ENCODE measurements at places on chromosomes 7 and 10.

GRCh38 chr7:151491859-151492258, 27.8 kb downstream of the RHEB start:
- peak; percentile 92 for DNase-seq

DNA sequence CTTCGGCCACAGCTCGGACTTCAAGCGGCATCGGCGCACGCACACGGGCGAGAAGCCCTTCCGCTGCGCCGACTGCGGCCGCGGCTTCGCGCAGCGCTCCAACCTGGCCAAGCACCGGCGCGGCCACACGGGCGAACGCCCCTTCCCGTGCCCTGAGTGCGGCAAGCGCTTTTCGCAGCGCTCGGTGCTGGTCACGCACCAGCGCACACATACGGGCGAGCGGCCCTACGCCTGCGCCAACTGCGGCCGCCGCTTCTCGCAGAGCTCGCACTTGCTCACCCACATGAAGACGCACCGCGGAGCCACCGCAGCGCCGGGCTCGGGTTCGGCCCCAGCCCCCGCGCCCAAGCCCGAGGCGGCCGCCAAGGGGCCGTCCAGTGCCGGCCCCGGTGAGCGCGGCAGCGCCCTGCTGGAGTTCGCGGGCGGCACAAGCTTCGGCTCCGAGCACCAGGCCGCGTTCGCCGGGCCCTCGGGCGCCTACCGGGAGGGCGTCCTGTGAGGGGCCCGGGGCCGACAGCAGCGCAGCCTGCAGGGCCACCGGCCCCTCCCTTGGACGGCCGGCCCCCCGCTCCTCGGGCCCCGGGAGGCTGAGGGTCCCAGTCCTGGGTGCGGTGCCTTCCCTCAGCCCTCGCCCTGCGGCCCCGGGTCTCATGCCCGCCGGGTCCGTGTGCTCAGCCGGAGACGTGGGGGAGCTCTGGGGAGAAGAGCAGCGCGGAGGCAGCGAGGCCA, 17.2 kb downstream of the ZNF316 start:
- no peak for DNase-seq

DNA sequence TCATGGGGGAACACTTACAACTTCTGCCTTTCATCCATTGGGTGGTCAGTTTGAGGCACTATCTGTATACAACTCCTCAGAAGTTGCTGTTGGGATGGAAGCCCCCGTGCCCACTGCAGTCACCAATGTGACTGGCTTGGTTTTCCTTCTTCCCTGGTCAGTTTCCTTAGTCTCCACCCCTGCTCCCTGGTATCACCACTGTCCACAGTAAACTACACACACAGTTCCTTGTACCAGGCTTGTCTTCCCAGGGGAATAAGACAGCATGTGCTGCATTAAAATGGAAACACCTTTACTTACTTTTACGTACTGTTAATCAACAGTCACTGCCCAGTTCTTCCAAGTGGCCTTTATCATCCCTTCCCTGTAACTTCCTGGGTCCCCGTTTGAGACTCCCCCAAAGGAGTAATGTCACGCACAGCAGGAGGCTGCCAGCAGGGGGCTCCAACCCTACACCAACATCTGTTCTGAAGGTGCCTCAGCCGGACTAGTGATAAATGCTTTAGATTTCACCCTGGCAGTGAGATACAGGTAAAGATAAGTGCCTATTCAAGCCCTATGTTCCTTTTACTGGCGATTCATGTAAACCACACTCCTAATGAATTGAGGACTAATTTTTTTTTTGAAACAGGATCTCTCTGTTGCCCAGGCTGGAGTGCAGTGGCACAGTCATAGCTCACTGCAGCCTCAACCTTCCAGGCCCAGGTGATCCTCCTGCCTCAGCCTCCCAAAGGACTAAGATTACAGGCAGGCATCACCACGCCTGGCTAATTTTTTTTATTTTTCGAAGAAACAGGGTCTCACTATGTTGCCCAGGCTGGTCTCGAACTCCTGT, 45.3 kb upstream of the PIK3AP1 start:
- peak; percentile 59 for DNase-seq

- DNase-seq = no peak
Observed at GRCh38 chr10:12561720-12562119, 212.4 kb downstream of the CAMK1D start.

DNA sequence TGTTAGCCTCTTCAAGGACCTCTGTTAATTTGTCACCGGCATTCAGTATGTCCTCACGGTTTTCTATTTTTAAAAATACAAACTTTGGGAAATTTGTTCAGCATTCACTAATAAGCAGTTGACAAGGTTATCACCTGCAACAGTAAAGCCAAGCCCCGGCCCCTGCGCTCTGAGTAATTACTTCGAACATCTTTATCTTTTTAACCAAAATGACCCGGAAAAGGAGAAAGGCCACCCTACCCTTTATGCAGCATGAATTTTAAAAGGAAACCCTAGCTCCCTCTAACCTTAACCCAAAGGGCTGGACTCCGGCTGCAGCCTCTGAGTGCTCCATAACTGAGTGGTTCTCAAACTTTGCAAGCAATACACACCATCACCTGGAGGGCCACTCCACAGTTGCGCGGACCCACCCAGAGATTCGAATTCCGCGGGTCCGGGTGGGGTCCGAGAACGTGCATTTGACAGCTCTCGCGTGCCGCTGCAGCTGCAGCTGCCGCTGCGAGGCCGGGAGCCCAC, 940 bp downstream of the NSMCE4A start:
- DNase-seq = no peak

DNA sequence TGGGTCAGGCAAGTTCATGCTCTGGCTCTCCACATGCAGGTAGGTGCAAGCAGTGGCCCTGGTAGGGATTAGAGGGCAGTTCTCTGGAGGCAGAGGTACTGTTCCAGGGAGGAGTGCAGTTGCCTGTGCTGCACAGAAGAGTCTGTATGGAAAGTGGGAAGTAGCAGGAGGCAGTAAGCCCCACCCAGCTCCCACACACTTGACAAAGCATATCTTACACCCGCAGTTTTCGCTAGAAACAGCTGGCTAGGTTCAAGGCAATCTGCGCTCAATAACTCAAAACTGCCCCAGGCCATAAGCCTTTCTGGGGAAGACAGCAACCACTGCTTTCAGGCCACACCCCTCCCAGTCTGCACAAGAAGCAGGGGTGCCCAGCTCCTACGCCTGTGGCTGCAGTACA, 33.1 kb upstream of the ARMC3 start:
- no peak for DNase-seq

GRCh38 chr7:46198701-46199100, 277.6 kb upstream of the IGFBP3 start:
- no peak for DNase-seq

DNA sequence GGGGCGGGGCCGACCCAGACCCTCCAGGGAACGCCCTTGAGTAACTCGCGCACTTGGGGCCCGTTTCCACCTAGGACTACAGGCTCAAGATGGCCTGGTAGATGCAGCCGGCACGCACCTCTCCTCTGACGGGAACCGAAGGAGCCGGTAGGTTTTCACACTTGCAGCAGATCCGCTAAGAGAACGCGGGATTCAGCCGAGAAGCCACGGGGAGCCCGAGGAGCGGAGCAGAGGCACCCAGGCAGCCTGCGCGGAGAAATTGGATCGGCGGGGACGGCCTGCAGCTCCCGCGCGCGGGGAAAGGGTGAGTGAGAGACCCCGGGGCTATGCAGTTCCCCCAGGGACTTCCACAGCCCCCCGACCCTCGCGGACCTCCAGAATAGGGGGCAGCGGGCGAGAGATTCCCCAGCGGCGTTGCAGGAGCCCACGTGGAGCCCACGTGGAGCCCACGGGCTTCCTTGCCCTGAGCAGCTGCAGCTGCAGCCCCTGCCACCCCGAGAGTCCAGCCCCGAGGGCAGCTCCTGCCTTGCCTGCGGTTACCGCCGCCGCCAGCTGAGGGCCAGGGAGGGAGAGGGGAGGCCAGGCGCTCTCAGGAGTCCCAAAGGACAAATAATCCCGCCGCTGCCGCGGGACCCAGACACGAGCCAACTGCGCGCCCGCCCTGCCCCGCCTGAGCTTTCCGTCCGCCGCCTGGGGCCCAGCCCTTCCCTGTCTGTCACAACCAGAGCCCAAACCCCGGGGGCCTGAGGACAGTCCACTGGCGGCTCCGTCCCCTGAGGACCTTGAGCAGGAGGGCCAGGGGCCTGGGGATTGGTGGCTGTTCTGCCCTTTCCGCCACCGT, 13.1 kb downstream of the IFT22 start:
- DNase-seq = peak; percentile 23

DNA sequence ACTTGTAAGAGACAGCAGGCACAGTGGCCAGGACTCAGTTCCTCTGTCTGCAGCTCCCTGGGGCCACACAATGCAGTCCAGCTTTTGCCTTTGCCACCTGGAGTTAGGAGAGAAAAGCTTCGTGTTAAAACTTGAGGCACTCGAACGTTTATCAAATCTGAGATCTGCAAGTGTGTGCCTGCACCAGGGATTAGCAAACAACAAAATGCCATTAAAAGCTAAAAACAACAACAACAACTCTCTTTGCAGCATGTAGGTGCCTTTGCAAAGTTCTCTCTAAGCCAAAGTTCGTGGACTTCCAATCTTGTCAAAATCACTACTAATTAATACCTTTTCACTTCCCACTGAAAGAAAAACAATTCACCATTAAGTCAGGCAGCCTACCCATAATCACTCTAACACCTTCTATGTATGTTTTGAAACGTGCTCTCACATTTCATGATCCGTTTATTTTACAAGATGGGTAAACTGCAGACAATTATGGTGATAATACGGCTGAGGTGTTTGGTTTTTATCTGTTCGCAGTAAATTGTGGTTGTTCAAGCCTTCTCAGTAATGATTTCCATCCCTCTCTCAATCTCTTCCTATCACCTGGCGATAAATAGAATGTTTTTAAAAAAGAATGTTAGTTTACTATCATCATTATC, 36.2 kb upstream of the SDK1 start:
- DNase-seq = no peak

DNA sequence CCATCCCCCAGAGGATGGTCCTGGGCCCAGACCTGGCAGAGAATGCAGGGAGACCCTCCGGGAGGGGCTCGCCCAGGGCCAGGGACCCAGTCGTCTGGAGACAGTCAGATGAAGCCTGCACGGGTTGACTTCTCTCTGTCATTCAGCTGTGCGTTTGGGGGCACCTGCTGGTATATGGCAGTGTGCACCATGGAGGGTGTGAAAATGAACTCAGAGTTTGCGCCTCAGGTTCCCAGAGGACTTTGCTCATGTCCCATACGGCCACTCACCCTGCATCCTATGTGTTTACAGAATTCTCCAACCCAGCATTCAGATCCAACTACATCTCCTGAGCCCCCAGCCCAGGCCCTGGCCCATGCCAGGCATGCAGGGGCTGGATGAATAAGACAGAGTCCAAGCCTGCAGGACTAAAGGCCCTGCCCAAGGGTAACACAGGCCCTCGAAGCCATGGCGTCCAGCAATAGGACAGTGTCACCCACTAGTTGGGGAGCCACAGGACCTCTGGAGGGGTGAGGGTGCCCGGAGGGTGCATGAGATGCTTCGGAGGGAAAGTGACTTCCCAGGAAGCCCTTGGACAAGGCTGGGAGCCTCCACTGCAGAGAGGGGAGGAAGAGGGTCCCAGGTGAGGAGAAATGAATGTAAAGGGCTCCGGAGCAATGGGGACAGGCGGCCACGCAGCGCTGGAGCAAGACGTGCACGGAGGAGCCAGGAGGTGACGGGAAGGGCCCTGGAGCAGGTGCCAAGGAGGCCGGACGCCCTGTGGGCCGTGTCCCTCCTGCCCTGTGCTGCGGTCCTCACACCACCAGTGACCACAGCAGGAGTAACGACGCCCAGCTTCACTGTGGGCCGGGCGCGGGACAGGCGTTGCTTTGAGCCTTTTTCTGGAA, 36.3 kb downstream of the CALML3 start:
- no peak for DNase-seq

- DNase-seq = no peak
Observed at GRCh38 chr7:16940776-16941175, 59.0 kb upstream of the AGR3 start.

GRCh38 chr7:155509725-155510551, 36.4 kb downstream of the CNPY1 start:
- no peak for DNase-seq

DNA sequence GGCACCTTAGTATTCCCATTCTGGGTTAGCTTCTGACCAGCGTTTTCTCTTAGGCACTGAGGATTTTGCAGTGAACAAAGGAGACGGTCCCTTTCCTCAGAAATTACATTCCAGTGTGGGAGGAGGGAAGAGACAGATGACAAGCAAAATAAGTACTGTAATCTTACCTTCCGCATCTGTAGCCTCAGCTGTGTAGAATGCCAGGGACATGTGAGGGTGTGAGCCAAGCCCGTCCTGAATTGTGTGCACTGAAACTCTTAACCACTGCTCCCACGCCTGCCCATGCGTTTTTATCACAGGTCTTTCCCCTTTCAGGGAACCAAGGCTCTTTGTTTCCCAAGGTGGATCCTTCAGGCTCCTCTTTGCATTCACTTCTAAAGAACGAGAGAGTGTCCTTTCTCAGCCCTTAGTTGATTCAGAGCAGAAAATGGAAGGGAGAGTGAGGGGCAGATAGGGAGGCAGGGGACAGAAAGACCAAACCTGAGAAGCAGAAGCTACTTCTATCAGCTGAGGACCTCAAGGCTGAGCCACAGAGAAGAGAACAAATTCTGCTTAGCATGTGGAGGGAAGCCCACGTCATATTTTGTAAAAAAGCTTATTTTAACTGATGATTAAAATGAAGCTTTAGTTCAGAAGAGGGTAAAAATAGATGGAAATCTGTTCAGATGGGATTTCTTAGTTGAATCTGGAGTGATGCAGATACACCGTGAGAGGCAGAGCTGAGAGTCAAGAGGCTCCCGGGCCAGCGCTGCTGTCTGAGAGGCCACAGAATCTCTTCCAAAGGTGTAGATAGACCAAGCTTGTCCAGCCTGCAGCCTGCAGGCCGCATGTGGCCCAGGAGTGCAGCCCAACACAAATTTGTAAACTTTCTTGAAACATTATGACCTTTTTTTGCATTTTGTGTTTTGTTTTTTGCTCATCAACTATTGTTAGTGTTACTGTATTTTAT, 122.5 kb downstream of the CCNY start:
- DNase-seq = no peak

GRCh38 chr7:45013465-45013967, 13.5 kb downstream of the CCM2 start:
- no peak for DNase-seq

DNA sequence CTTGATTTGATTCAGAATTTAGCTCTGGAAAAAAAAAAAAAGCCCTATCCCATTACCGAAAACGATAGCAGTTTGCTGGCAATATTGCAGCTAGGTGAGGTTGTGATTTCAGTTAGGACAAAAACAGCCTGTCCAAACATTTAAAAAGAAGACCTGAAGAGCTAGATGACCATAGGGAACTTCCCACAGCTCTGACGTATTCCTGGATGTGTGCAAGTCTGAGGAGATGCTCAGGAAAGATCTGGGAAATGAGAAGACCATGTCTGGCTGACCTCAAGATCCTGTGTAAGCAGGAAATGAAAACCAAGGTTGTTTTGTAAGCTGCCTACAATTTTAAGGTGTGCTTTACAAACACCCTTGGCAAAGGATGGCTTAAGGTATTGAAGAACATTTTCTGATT, 88.7 kb downstream of the RAMP3 start:
- no peak for DNase-seq

GRCh38 chr10:55500931-55501559, 700.0 kb upstream of the PCDH15 start:
- peak; percentile 46 for DNase-seq

- no peak for DNase-seq
Observed at GRCh38 chr7:77406421-77406820, 9.7 kb downstream of the GSAP start.

GRCh38 chr7:93799750-93800357, 90.7 kb downstream of the TFPI2 start:
- peak; percentile 24 for DNase-seq

GRCh38 chr7:114825423-114825951, 96.4 kb upstream of the MDFIC start:
- no peak for DNase-seq

Measured in fibroblast of skin of back (primary cell).